AG04450 (cell line): ENCODE measurements at places on chromosomes 7 and 10. TPM values are rescaled to one million over a fixed set of nuclear protein-coding genes. Genes with fewer than 3 reads are reported as not detected.

PRKCQ gene
- 0.10 and 0.26 TPM in 2 replicates for polyA plus RNA-seq

- no peak for DNase-seq
These were observed 765.6 kb upstream of the GHITM start for GRCh38 chr10:83373671-83374070.

GRCh38 chr10:95295031-95295755, 4.4 kb upstream of the PDLIM1 start:
- DNase-seq, result no peak

DNA sequence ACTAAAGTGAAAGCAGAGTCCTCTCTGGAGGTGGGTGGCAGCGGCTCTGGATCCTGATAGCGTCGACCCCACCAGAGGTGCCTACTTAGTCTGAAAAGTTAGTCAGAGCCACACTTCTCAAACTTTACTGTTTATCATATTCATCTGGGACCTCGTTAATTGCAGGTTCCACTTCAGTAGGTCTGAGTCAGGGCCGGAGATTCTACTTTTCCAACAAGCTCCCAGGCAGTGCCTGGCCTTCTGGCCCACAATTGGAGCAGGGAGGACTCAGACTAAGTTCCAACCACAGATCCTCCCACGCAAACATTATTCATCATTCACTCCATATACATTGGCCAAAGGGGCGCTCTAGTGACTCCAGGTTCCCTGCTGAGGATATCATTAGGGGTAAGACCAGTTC, 78.1 kb downstream of the VSTM4 start:
- DNase-seq, result no peak

GRCh38 chr7:100642534-100642907, 1.2 kb upstream of the TFR2 start:
- DNase-seq, result no peak

NAT16 gene
- polyA plus RNA-seq, result 0.02 and 0.05 TPM in 2 replicates

CTAGE8 gene
- 0.16 TPM in 1 of 2 replicates, not detected in the other for polyA plus RNA-seq

HMX2 gene
- not detected in 2 replicates for polyA plus RNA-seq

GRCh38 chr7:7681936-7682329, 36.5 kb downstream of the RPA3 start:
- DNase-seq, result no peak

GRCh38 chr10:71840177-71840957, 10.7 kb downstream of the PSAP start:
- DNase-seq, result peak; percentile 84

DNA sequence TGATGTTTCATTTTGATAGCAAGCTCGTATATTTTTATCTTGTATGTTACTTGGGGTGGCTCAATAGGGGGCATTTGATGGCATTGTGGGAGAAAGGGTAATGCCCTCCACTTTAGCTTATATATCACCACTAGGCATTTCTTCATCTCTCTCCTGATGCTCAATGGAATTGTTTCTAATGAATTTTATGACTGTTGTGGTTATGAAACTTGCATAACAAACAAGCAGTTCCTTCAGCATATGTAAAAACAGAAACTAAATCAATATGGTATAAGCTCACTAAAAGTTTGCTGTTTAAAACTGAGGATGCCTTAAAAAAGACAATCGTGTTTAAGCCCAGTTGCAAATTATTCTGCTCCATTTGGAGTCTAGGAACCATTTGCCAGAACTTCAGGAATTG, 75.5 kb downstream of the CDK14 start:
- DNase-seq, result no peak

FBXO24 gene
- polyA plus RNA-seq, result 0.29 and 0.33 TPM in 2 replicates

DNA sequence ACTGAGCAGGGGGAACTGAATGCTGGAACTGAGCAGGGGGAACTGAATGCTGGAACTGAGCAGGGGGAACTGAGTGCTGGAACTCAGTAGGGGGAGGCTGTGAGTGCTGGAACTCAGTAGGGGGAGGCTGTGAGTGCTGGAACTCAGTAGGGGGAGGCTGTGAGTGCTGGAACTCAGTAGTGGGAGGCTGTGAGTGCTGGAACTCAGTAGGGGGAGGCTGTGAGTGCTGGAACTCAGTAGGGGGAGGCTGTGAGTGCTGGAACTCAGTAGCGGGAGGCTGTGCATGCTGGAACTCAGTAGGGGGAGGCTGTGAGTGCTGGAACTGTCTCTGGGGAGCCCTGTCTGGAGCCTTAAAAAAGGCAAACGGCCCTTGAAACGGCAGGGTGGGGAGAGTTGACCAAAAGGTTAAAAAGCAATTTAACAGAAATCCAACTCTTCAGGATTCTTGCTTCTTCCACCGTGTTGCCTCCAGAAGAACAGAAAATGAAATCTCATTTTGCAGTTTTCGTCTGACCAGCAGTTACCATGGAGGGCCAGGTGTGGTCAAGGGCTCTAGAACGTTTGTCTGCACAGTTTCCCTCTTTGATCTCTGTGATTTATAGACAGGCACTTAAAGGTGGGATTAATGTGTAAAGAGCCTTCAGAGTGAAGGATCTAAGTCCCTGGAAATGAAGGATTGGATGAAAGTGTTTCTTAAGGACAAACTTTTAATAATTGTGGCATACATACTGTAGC, 19.1 kb downstream of the DOCK1 start:
- no peak for DNase-seq

- no peak for DNase-seq
These were observed 158.1 kb upstream of the PLXDC2 start for GRCh38 chr10:19658131-19658530.

DNA sequence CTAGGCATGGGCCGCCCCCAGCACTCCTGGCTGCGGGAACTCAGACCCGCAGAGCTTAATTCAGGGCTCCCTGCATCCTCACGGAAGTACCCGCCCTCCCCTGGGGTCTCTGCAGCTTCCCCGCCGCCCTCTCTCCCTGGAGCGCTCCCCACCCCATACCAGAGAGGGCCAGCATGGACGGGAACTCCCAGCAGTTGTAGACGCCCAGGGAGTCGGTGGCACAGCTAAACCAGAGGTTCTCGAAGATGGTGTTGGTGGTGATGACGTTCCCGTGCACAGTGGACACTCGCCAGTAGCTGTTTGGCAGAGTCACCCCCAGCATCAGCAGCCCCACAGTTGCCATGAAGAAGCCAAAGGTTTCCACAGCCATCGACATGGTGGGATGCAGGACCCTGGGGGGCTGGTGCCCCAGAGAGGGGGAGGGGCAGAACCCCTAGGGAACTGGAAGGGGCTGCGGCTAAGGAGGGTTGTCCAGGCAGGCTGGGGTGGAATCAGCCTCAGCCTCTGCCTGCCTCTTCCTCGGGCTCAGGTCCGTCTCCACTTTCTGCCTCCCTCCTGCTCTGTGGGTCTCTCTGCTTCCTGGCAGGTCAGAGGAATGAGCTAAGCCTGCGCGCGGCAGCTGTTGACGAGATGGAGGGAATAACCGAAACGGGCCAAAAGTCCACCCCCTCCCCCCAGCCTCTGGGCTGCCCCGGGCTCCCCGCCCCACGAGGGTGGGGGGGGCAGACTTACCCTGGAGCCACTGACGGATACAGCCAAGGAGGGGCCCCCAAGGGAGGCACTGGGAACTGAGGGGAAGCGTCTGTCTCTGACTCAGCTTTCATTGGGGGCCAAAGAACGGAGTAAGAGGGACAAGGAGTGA, at the start of gene CLDN15:
TSS of gene CLDN15 (minus strand) at position 597 of the 862 bp plus-strand sequence. CDS start at position 376, 221 bp downstream.
- DNase-seq, result no peak

GRCh38 chr10:132899054-132899750, 43.2 kb downstream of the CFAP46 start:
- DNase-seq, result no peak

GRCh38 chr7:74219416-74219815, 9.6 kb downstream of the LAT2 start:
- DNase-seq, result no peak

- no peak for DNase-seq
These were observed 581 bp downstream of the PTPRZ1 start for GRCh38 chr7:121873289-121874194.

GRCh38 chr7:4739528-4739992, 35.9 kb upstream of the AP5Z1 start:
- no peak for DNase-seq

FAM170B gene
- polyA plus RNA-seq, result not detected in 2 replicates

TRIM50 gene
- polyA plus RNA-seq, result not detected in 2 replicates

GRCh38 chr7:1544896-1545416, 11.0 kb downstream of the TMEM184A start:
- DNase-seq, result no peak

DNA sequence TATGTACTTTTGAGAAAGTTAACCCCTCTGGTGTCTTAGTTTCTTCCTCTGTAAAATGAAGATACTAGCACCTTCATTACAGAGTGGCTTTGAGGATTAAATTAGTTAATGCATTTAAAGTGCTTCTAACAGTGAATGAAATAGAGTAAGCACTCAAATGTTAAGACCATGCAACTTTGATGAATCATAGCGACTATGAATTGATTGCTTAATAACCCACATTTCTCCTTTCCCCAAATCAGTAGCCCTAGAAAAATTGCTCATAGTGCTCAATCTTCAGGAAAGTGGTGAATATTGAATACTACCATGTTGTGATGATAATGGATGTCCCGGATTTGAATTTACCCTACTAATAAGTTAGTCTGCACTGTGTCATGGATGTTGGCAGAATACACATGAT, 48.1 kb downstream of the CD36 start:
- DNase-seq, result no peak

DNA sequence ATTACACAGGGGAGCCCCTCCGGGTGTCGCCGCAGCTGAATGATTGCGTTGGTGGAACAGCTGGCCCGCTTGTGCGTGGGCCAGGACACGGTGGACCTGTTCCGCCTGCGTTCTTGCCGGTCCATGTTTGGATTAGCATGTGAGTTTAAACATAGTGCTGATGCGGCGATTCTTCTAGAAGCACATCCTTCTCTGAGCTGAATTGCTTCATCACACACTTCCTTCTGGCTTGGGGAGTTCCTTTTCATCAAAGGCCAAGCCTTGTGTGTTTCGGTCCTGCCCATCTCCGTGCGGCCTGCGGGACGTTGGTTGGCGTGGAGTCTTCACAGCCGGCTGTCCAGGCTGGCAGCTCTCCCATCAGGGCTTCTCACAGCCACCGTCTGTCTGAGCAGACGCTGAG, 45.5 kb upstream of the SLC29A4 start:
- no peak for DNase-seq

- DNase-seq, result no peak
These were observed 177.2 kb upstream of the RHEB start for GRCh38 chr7:151696721-151697514.

GDF10 gene
- polyA plus RNA-seq, result 0.09 and 0.14 TPM in 2 replicates

RSPH10B gene
- polyA plus RNA-seq, result 0.07 TPM in 1 of 2 replicates, not detected in the other

GRCh38 chr7:135976312-135977006, 700 bp downstream of the MTPN start:
- DNase-seq, result no peak

GRCh38 chr7:78083476-78084120, 285.0 kb downstream of the PHTF2 start:
- DNase-seq, result no peak

LIPF gene
- not detected in 2 replicates for polyA plus RNA-seq

GRCh38 chr7:159030490-159031134, 114.1 kb downstream of the VIPR2 start:
- DNase-seq, result no peak

DNA sequence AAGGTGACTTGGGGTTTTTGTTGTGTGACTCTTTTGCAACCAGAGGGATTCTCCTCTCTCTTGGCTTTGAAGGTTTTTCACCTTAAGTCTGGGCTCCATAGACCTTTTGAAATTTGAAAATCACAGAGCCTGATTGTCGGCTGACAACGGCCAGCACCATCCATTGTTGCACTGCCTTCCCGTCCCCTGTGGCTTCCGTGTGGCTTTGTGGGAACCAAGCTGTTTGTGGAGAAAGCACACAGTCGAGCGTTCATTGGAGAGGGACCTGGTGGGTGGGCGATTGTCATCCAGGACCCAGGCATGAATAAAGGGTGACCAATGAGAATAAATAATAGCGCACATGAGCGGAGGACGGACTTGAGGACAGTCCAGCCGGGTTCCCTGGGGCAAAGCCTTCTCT, 7.4 kb upstream of the RAMP3 start:
- DNase-seq, result no peak

- no peak for DNase-seq
These were observed 75.8 kb upstream of the MRLN start for GRCh38 chr10:59829024-59829423.

ITPRID1 gene
- polyA plus RNA-seq, result not detected in 2 replicates

DNA sequence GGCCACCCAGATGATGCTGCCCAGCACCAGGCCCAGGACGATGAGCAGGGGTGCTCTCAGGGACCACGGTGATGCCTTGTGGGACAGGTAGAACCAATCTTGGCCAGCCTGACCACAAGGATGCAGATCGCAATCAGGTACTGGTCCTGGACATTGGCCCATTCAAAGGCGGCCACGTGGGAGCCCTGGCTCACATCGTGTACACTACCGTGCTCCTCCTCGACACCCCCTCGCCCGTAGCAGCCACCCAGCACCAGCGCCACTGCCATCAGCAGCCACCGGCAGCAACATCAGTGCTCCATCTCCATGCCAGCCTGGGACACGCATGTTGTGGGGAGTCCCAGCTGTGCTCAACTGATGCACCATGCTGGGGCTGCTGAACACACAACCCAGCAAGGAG, 39.0 kb downstream of the AGAP6 start:
- DNase-seq, result no peak

RASSF4 gene
- 11.2 and 13.0 TPM in 2 replicates for polyA plus RNA-seq

DNA sequence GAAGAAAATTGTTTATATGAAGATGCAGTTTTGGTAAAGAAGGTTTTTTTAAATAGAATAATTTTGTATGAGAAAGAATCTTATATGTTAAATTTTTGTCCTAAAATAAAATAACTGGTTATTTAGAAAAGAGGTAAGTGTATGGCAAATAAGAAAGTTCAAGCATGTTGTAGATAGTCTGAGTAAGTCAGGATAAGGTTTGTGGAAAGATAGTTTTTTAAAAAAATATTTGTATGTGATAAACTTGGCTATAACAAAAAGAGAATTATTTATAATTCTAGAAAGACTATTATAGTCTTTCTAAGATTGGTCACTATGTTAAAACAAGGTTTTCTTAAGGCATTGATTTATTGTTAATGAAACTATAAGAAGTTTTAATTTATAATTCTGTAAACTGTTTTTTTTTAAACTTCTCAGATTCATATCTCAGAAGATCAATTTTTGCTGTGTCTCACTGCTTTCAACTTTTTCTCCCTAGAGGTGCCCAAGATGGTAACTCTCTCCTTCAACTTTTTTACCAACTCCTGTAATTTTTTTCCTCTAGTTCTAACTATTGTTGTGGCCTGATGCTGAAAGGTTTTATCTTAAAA, 698.6 kb downstream of the CCSER2 start:
- no peak for DNase-seq

STEAP2 gene
- 5.4 and 6.4 TPM in 2 replicates for polyA plus RNA-seq

TMEM26 gene
- 2.3 TPM in 2 replicates for polyA plus RNA-seq

GRCh38 chr7:12110425-12110824, 100.7 kb upstream of the TMEM106B start:
- DNase-seq, result no peak

- no peak for DNase-seq
These were observed 415.6 kb upstream of the NPVF start for GRCh38 chr7:25643770-25644394.

DNA sequence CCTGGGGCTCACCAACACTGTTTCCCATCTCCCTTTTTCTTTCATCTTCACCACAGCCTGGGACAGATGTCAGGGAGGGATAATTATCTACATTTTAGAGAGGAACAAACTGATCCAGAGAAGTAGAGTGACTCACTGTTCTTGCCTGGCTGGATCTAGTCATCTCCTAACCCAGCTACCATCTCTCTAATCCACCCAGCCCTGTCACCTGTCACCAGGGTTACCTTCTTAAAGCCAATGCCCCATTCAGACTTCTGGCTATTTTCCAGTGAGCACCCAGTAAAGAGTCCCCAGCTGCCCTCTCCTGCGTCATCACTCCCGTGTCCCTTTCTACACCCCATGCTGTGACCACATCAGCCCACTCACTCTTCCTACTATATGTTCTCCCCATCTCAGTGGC, 68.4 kb upstream of the DUSP5 start:
- no peak for DNase-seq

- no peak for DNase-seq
These were observed 88.3 kb downstream of the SLC25A13 start for GRCh38 chr7:96233528-96234154.
